ENCODE measurements at places on chromosomes 11 and 22.

GRCh38 chr11:81032906-81033305 lies 1592.1 kb upstream of the TENM4 start:
- no peak for DNase-seq

DNA sequence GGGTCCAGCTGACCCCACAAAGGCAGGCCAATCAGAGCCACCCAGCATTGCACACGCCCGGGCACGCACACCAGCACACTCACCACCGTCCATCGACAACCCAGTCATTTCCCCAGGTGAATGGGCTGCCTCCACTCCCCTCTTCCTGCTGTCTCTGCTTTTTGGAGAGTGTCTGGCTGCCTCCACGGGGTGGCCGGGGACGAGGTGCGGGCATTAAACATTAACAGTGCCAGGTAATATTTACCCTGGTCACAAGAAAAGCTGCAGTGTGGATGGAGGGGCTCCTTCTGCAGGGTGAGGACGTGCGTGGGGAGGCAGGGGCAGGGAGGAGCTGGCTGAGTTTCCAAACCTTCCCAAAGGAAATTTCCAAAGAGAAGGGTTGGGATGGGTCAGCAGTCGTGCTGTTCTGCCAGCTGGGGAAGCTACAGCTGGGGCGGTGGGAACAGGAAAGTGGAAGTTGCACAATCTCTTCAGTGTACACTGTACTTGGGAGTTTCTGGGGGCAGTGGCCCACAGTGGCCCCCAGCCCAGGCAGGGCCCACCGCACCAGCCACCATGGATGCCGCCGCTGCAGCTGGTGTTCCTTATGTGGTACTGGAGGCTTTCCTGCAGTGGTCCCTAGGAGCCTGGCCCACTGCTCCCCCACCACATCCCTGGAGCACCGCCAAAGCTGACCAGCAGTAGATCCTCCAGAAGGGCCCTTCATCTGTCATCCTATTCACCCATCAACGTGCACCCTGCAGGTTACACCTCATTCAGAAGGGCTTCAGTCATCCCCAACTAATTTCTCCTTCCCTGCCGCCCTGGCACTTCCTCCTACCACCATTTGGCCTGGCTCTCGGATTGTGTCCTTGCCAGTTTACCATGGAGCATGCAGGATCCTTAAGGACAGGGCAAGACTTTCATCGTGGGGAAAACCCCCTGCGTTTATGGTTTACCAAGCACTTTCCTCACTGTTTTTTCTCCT lies at the start of gene FXYD2:
TSS of gene FXYD2 (minus strand) at position 174 of the 967 bp plus-strand sequence. CDS start at position 108, 66 bp downstream.
- peak; percentile 57 for DNase-seq

DNA sequence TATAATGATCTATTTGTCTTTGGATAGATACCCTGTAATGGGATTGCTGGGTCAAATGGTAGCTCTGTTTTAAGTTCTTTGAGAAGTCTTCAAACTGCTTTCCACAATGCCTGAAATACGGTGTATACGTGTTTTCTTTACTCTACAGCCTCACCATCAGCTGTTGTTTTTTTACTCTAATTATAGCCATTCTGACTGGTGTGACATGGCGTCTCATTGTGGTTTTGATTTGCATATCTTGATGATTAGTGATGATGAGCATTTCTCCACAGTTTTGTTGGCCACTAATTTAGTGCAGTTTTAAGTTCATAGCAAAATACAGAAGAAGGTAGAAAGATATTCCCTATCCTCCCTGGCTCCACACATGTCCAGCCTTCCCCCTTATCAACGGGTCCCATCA lies 26.3 kb upstream of the VPREB1 start:
- no peak for DNase-seq

DNA sequence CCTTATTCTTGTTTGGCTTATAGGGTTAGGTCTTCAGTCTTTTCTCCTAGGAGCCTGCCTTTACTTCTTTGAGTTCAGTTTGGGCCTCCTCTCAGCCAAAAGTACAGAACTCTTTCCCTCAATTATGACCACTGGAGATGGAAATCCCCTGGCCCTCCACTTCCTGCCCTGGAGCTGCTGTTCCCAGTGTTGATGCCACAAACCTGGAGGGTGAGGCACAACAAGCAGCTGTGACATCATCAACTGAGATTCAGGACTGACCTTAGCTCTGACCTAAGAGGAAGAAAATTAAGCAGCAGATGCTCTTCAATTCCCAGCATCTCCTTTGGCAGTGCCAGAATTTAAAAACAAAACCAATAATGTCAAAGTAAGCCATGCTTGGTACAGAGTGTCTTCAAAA lies 3.0 kb downstream of the ABTB2 start:
- DNase-seq, result no peak

DNA sequence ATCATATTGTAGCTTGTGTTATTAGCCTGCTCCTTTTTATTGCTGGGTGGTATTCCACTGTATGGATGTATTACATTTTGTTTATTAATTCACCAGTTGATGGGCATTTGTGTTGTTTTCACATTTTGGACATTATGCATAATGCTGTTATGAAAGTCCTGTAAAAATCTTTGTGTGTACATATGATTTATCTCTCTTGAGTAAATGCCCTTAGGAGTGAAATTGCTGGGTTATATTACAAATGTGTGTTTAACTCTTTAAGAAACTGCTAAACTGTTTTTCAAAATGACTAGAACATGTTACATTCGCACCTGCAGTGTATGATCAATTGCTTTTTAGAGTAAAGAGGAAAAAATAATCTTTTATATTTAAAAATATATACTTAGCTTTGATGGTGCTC lies 54.4 kb upstream of the TP53I11 start:
- DNase-seq, result no peak

DNA sequence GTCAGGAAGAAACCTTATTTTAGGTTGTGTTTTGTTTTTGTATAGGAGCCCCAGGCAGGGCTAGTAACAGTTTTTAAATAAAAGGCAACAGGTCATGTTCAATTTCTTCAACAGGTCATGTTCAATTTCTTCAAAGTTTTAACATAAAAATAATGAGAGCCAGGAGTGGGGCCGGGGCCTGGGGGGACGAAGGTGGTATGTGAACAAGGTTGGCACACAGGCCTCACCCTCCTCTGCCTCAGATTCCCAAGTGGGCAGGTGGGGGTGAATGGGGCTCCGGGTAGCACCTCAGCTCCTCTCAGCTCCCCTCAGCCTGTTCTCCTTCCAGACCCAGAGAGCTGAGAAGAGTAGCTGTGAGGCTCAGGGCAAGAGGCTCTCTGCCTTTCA lies 4.4 kb downstream of the DERL3 start:
- no peak for DNase-seq

- DNase-seq, result no peak
These were observed 16.5 kb upstream of the USP18 start for GRCh38 chr22:18133452-18133851.

- no peak for DNase-seq
These were observed 277.2 kb upstream of the PLET1 start for GRCh38 chr11:112537846-112538330.

GRCh38 chr11:27420722-27421572 lies 51.6 kb downstream of the LGR4 start:
- no peak for DNase-seq

- peak; percentile 72 for DNase-seq
These were observed 33.5 kb downstream of the LRRC10B start for GRCh38 chr11:61542024-61542461.

DNA sequence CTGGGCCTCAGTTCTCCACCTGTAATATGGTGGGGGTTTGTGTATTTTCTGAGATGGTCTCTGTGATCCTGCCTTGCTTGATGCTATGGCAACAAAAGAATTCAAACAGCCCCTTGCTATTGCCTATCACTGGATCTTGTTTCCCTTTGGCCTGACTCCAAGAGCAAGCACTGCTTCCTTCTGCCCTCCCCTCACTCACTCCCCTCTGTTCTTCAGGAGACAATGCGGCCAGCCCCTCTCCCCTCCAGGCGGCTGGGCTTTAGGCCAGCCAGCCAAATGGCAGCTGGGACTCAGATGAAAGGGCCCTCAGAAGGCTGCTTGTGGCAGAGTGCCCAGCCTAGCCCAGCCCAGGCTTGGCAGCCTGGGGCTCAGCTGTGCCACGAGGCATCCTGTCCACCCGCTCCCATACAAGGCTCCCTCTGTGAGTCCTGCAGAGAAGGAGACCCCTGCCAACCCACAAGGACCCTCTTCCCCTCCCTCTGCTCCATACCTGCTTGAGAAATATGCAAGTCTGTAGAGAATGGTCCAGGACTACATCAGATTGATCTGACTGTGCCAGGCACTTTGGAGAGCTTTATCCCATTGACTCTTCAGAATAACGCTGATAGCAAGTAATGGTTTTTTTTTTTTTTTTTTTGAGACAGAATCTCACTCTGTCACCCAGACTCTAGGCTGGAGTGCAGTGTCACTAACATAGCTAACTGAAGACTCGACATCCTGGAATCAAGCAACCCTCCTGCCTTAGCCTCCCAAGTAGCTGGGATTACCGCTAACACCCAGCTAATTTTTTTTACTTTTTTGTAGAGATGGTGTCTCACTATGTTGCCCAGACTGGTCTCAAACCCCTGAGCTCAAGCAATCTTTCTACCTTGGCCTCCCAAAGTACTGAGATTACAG lies 7.6 kb upstream of the KCTD14 start:
- peak; percentile 92 for DNase-seq

GRCh38 chr22:39897841-39898240 lies 3.0 kb upstream of the GRAP2 start:
- DNase-seq, result no peak

- DNase-seq, result no peak
These were observed 589.5 kb upstream of the B3GAT1 start for GRCh38 chr11:135001581-135001980.

DNA sequence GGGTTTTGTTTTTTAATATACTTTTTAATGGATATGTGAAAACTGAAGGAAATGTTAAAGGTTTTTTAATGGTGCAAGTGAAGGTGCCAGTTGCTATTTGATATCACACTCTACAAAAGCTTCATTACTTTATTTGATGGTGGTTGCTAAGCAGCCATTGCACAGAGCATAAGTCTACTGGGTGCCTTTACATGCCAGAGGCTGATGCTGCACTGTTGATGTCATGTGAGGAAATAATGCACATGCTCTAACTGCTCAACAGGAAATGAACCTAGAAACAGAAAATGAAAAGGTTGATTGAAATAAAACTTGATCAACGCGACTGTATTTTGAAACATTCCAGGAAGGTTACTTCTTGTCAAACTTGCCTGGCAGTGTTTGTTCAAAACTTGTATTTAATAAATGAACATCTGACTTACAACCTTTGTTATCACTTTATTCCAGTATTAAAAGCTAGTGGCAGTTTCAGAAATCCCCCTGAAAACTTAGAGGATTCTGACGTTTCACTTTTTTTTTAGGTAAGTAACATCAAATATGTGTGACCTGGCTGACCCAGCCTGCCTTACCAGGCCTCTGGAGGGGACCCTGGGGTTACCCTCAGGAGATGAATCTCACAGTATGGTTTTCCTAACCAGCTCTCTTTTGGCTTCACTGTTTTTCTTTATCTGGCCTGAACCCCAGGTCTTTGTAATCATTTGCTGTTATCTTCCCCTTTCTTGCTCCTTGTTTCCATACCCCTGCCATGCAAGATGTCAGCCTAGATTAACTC lies 2.4 kb upstream of the ATP5MG start:
- DNase-seq, result no peak

GRCh38 chr11:132942611-132943356 lies 589.5 kb downstream of the OPCML start:
- DNase-seq, result no peak

DNA sequence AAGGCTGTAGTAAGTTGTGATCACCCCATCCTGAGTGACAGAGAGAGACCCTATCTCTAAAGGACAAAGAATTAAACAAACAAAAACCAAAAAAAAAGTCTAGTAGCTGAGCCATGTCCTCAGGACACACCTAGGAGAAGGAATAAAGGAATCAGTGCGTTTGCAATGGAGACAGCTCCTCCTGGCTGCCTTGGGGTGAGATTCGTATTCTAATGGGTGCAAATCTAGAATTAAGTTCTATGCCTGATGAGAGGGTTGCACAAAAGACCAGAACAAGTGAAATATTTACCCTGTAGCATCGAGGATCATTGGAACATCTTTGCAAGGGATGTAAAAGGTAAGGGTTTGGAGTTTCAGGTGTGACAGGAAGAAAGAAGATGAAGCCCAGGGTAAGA lies 70.3 kb upstream of the BMAL1 start:
- DNase-seq, result no peak

DNA sequence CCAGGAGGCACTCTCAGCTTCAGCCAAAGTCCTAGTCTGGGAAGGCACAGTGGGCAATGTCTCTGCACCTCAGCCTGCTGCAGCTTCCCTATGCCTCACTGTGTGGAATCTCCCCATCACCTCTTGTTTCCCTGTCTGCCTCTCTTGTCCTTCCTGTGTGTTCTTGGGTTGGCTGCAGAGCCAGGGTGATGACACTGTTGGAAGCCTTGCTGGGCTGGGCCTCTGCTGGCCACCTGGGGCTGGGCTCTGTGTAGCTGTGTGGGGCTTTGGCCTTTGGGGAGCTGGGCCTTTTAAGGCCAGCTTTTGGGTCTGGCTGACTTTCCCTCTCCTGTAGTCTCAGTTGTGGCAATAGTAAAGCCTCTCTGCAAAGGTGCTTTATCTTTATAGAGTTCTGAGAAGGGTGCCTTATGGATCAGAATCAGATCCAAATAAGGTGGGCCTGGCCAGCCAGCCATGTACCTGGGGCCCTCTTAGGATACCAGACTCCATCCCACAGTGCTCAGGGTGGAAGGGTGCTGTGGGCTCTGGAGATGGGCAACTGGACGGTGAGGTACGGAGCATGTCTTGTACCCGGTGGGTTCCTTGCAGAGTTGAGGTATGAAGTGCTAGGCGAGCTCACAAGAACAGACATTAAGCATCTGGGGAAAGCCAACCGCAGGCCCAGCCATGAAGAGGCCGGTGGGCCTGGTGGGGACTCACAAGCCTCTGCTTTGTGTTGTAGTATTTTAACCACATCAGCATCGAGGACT lies 10.3 kb upstream of the RANBP1 start:
- DNase-seq, result no peak

DNA sequence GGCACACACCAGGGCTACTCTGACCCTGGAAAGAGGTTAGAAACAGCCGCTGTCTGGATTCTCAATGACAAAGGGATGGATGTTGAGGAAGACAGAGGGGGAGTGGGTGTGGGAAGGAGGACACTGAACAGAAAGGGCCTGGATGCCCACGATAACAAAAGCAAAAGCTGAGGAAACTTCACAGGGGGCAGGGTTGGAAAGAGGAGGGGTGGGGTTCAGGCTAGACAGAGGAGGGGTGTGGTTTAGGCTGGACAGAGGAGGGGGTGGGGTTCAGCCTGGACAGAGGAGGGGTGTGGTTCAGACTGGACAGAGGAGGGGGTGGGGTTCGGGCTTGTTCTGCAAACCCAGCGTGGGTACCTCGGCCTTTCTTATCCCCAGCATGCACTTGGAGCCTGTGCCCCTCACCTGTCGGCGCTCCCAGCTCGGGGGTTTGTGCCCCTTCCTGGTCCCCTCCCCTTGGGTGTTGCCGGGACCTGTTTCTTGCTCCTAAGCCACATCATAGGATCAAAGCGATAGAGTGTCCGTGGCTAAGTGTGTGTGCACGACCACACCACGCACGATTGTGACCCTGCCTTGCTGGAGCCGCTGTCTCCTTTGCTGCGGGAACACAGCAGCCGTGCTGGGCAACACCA lies 75.6 kb downstream of the BRD1 start:
- DNase-seq, result no peak

DNA sequence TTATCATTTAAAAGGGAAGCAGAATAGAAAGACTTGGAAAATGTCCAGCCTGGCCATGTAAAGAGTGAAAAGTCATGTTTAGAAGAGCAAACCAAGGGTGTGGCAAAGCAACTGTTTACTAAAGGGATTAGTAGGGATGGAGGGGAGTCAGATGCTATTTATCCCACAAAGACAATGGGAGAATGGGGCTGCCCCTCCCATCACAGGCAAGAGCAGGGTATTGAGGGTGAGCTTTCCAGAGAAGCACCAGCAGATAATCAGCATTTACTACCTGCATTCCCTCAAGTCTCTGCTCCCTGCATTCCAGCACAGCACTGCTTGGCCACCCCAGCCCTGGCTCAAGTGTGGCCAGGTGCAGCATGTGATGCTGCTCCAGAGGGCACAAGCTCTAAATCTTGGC lies 18.5 kb upstream of the QSER1 start:
- DNase-seq, result no peak
